NCI-H446 (cell line): ENCODE measurements at places on chromosomes 13 and 19.

DNA sequence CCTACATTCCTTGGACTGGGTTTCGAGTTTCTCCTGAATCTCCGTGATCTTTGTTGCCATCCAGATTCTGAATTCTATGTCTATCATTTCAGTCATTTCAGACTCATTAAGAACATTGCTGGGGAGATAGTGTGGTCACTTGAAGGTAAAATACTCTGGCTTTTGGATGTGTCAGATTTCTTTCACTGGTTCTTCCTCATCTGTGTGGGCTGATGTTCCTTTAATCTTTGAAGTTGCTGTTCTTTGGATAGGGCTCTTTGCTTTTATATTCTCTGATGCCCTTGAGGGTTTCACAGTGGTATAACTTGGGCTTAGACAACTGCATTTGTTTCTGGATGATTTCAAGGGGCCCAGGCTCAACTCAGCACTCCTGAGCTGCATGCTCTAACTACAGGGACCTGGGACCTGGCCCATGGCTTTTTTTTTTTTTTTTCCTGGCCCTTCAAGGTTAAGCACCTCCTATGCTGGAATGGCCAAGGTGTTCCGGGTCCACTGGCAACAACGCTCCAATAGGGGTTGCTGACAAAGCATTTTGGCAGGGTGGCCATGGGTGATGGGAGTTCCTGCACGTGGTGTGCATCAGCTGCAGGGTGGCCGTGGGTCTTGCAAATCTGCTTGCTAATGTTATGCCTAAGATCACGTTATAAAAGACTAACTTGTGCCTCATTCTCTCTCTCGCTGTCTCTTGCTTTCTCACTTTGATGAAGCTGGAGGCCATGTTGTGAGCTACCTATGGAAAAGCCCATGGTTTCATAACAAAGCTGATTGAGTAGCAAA is 5.9 kb upstream of the SIGLEC7 start:
- no peak for DNase-seq

- DNase-seq = no peak
Observed at GRCh38 chr13:110228936-110229904, 77.7 kb downstream of the COL4A1 start.

- DNase-seq = no peak
Observed at GRCh38 chr19:35790981-35791813, 15.8 kb downstream of the ARHGAP33 start.

- DNase-seq = no peak
Observed at GRCh38 chr19:56107626-56108351, 13.3 kb downstream of the ZNF787 start.

DNA sequence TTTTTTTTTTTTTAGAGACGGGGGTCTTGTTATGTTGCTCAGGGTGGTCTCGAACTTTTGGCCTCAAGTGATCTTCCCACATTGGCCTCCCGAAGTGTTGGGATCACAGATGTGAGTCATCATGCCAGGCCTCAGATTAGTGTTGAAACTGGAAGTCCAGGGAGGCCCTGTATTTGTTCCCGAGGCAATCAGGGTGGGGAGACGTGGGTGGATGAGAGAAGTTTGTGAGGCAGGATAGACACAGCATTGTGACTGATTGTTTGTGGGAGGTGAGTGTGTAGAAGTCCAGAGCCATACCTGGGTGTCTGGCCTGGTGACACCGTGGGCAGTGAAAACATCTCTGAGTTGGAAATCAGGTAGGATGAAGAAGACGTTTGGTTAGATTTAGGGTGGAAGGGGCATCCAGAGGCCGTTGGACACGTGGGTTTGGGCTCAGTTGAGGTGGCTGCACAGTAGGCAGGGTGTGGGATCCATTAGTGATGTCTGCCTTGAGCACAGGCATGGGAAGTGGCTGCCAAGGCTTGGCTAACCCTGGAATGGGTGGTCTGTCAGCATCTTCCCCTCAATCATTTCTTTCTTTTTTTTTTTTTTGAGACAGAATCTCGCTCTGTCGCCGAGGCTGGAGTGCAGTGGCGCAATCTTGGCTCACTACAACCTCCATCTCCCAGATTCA is 12.4 kb downstream of the RTN2 start:
- no peak for DNase-seq

GRCh38 chr13:35836446-35836845 is 294.7 kb downstream of the DCLK1 start:
- no peak for DNase-seq

GRCh38 chr19:6412061-6412446 is 12.6 kb downstream of the KHSRP start:
- no peak for DNase-seq

DNA sequence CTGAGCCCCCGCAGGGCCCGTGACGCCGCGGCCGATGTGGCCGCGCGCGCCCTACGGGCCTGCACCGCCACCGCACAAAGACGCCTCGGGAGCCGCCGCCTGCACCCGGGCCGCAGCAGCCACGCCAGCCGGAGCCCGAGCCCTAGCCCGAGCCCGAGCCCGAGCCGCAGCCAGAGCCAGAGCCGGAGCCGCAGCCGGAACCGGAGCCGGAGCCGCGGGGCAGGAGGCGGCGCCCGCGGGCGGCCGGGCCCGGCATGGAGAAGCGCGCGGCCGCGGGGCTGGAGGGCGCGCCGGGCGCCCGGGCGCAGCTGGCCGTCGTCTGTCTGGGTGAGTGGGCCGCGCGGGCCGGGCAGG is 379 bp downstream of the LRP3 start:
- no peak for DNase-seq

GRCh38 chr19:19737559-19738332 is 4.8 kb upstream of the ZNF14 start:
- DNase-seq = no peak

- DNase-seq = no peak
Observed at GRCh38 chr19:12864721-12865715, 16.2 kb downstream of the DNASE2 start.

DNA sequence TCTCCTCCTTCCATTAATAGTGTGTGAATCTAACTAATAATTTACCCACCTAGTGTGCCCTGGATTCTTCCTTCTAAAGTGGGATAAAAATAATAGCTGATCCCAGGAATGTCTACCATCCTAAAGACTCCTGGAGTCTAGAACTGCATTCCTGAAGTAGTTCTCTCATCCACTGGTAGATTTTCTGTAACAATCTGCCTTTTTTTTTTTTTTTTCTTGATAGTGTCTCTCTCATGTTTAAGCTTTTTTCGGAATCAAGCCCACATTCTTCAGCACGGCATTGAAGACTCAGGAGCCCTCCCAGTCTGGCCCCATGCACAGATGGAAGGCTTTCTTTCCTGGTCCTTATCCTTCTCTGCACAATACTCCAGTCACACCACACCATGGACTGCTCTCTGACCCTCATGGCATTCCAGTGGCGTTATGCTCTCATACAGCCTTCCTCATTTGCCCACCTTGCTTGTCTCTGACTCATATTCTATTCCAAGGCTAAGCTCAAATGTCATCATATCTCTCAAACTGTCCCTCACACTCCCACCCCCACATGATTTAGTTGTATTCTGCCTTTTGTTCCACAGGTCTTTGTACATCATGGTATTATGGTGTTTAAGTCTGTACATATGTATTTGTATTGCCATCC is 68.7 kb upstream of the FRY start:
- DNase-seq = no peak

GRCh38 chr13:99282264-99283231 is 24.4 kb upstream of the GPR18 start:
- no peak for DNase-seq

- peak; percentile 15 for DNase-seq
Observed at GRCh38 chr13:97116754-97117153, 105.4 kb upstream of the MBNL2 start.

DNA sequence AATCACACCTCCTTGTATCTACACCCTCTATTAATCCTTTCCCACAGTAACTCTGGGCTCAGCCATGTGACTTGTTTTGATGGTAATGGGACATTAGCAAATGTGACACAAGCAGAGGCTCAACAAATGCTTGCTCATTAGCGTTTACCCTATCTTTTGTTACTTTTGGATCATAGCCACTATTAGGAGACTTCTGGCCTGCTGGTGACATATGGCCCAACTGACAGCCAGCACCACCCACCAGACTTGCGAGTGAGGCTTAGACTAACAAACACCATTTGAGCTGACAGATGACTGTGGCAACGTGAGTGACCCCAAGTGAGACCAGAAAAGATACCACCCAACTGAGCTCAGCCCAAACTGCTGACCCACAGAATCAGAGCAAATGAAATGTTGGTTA is 154.1 kb downstream of the OLFM4 start:
- no peak for DNase-seq

DNA sequence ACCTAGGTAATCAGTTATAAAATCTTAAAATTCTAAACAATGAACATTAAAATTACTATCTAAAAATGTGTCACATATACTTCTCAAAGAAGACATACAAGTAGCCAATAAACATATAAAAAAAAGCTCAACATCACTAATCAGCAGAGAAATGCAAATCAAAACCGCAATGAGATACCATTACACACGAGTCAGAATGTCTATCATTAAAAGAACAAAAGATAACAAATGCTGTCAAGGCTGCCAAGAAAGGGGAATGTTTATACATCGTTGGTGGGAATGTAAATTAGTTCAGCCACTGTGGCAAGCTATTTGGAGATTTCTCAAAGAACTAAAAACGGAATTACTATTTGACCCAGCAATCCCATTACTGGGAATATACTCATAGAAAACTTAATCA is 310.3 kb upstream of the EDNRB start:
- no peak for DNase-seq

DNA sequence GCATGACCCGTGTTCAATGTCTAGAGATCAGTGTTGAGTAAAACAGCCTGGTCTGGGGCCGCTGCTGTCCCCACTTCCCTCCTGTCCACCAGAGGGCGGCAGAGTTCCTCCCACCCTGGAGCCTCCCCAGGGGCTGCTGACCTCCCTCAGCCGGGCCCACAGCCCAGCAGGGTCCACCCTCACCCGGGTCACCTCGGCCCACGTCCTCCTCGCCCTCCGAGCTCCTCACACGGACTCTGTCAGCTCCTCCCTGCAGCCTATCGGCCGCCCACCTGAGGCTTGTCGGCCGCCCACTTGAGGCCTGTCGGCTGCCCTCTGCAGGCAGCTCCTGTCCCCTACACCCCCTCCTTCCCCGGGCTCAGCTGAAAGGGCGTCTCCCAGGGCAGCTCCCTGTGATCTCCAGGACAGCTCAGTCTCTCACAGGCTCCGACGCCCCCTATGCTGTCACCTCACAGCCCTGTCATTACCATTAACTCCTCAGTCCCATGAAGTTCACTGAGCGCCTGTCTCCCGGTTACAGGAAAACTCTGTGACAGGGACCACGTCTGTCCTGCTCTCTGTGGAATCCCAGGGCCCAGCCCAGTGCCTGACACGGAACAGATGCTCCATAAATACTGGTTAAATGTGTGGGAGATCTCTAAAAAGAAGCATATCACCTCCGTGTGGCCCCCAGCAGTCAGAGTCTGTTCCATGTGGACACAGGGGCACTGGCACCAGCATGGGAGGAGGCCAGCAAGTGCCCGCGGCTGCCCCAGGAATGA is 1.5 kb upstream of the CEACAM5 start:
- DNase-seq = peak; percentile 49

- DNase-seq = peak; percentile 46
Observed at GRCh38 chr19:7871437-7872305, 2.5 kb downstream of the PRR36 start.

DNA sequence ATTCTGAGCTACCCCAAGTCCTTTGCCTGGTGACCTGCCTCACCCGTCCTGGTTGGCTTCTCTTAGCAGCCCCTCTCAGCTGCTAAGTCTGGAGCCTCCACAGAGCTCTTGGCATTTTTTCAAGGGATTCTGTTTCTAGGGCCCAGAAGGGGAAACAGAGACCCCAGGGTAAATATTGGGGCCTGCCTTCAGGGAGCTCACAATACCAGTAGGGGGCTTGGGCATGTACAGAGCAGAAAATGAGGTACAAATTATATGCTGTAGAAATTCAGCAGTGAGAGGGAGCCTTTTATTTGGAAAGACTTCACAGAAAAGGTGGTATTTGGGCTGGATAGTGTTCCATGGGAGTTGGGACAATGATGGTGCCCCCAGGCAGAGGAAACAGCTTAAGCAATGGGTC is 3.7 kb downstream of the SAMD4B start:
- no peak for DNase-seq

GRCh38 chr13:76812206-76812897 is 73.9 kb downstream of the KCTD12 start:
- DNase-seq = peak; percentile 68

DNA sequence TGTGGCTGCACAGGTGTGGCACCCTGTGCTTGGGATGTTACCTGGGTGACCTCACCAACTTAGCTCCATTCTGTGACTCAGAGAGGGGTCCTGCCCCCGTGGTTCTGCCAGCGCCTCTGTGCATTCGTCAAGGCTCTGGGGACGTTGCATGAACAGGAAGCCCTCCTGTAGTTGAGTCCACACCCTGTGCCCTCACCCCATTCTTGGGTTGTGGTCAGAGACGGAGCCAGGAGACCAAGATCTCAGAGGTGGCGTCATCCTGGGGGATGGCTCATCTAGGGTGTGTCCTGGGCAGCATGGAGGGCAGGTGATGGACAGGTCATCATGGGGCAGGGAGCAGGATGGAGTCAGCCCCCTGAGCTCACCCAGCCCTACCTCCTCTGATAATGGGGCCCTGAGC is 2.5 kb downstream of the COX6B2 start:
- no peak for DNase-seq

DNA sequence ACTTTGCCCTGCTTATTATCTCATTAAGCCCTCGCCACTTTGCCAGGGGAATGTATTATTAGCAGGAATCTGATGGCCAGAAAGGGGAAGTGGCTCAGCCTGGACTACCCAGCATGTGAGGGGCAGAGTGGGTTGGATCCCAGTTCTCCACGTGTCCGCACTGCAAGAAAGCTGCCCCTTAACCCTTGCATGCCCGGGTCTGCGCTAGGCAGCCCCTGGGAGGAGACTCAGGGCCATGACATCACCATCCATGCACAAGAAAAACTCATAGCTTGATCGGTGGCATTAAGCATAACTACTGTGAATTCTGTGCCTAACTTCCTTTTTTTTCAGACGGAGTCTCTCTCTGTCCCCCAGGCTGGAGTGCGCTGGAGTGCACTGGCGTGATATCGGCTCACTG is 8.9 kb downstream of the CACNG8 start:
- no peak for DNase-seq

- no peak for DNase-seq
Observed at GRCh38 chr13:33369073-33369472, 83.5 kb upstream of the STARD13 start.
